ENCODE measurements at places on chromosomes 5 and 9. TPM values are rescaled to one million over a fixed set of nuclear protein-coding genes. Genes with fewer than 3 reads are reported as not detected.

GRCh38 chr9:78828521-78828920 is 531.6 kb downstream of the PSAT1 start:
- DNase-seq: no peak
- no peaks in the 10 kb centered on the region for H3K36me3 ChIP-seq
- H3K4me3 ChIP-seq: no peak overlapping the region
- H3K27ac ChIP-seq: no peak overlapping the region
- H3K27me3 ChIP-seq: no peaks in the 10 kb centered on the region
- no peaks in the 10 kb centered on the region for H3K4me1 ChIP-seq

GRCh38 chr5:95715799-95716461 is 15.2 kb upstream of the RHOBTB3 start:
- no peak overlapping the region for H3K27ac ChIP-seq
- peaks cover 9% of the 10 kb centered on the region for H3K4me1 ChIP-seq
- DNase-seq: no peak
- no peak overlapping the region for H3K4me3 ChIP-seq
- peaks cover 12% of the 10 kb centered on the region for H3K27me3 ChIP-seq

DNA sequence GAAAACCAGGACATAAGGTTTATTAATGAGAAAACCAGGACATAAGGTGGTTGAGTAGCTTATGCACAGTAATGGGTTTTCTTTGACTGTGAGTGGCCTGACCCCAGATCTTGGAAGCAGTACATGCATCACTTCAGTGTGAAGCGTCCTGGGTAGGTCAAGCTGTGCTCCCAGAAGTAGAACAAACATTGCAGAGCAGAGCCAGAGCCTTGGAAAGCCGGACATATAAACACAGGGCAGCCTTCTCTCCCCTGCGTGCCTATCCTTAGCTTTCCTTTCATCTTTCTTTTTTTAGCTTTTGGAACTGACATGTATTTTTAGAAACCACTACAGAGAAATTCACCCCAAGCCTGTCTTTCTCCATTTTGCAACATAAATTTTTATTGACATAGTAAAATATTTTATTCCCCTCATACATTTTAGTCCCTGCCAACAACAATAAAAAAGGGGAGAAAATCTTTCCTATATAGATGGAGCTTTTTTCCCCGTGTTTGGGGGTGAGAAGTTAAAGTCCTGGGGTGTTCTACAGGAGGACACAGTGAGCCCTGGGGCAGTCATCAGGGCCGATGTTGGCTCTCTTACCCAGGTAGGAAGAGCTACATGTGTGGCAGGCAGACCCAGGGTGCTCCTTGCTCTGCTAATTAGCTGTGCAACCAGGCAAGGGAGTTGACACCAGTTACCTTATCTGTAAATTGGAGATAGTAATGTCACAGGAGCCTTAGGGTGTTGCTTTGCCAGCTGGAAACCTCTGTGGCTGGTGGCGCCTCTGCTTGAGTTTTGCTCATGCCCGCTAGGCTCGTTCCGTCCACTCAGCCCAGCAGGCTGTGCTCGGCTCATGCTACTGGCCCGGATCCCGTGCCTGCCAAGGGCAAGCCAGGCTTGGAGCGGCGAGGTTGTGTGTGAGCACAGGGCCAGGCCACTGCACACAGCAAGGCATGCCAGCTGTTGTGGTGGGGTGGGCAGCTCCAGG is 389.6 kb downstream of the KDM4C start:
- H3K36me3 ChIP-seq: no peaks in the 10 kb centered on the region
- no peaks in the 10 kb centered on the region for H3K4me1 ChIP-seq
- H3K27me3 ChIP-seq: no peaks in the 10 kb centered on the region

SIMC1 gene
- total RNA-seq: 8.2 TPM

PIP5K1B gene
- 2.8 TPM for total RNA-seq

FBP1 gene
- total RNA-seq: 2.5 TPM

SPIN1 gene
- 158 TPM for total RNA-seq

SAPCD2 gene
- total RNA-seq: 60.3 TPM

CMYA5 gene
- total RNA-seq: 0.49 TPM

LMX1B gene
- not detected for total RNA-seq

All from GM23338 (cell line).